Cortex of kidney (tissue), 1 donor: ENCODE measurements at places on chromosomes 16 and 17.

DNA sequence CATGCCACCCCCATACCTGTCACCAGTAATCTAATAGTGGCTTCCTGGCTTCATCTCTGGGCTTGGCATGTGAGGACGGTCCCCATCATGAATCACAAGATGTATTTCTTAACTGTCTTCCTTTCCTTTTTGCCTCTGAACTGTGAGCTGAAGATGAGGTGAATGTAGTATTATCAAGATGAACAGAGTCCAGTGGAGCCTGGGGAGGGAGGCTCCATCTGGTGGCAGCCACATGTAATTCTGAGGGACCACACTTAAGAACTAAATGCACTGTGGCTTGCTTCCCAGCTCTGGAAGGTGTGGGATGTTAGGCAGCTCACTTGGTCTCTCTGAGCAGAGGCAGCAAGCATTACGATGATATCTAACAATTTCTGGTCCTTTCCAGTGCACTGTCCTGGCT is 354.9 kb upstream of the ASIC2 start:
- DNase-seq, result no peak

DNA sequence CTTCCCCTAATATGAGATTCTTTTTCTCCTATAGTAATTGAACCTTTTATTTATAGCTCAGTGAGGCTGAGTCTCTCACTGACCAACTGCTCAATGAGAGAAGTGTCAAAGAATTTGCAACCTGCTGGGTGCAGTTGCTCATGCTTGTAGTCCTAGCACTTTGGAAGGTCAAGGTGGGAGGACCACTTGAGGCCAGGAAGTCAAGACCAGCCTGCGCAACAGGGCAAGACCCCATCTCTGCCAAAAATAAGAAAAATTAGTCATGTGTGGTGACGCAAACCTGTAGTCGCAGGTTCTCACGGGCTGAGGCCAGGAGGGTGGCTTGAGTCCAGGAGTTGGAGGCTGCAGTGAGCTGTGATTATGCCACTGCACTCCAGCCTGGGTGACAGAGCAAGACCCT is 30.9 kb upstream of the CRYBA1 start:
- no peak for DNase-seq

GRCh38 chr17:80246726-80247125 is 13.9 kb upstream of the RNF213 start:
- DNase-seq, result no peak

GRCh38 chr17:80943346-80944145 is 48.1 kb upstream of the CHMP6 start:
- no peak for DNase-seq

GRCh38 chr16:12627394-12627793 is 176.3 kb downstream of the CPPED1 start:
- no peak for DNase-seq

- DNase-seq, result no peak
Observed at GRCh38 chr16:28064150-28064549, 636 bp upstream of the GSG1L start.

DNA sequence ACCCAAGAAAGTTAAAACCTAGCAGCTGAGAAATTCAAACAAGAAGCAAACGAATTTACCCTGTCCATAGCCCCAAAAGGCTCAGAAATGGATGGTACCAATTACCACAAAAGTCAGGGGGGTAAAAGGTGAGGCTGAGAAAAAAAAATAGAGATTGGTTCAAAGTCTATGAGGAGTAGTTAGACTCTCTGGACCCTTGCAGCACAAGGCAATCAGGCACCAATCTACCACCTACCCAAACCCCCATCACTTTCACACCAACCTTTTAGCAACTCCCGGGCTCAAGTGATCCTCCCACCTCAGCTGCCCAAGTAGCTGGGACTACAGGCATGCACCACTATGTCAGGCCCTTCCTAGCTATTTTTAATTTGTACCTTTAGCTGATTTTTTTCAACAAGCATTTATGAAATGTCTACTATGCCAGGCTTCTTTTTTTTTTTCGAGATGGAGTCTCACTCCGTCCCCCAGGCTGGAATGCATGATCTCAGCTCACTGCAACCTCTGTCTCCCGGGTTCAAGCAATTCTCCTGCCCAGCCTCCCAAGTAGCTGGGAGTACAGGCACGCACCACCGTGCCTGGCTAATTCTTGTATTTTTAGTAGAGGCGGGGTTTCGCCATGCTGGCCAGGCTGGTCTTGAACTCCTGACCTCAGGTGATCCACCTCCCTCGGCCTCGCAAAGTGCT is 40.8 kb downstream of the USP32 start:
- no peak for DNase-seq

GRCh38 chr16:9328411-9328810 is 237.0 kb downstream of the HAPSTR1 start:
- DNase-seq, result no peak

DNA sequence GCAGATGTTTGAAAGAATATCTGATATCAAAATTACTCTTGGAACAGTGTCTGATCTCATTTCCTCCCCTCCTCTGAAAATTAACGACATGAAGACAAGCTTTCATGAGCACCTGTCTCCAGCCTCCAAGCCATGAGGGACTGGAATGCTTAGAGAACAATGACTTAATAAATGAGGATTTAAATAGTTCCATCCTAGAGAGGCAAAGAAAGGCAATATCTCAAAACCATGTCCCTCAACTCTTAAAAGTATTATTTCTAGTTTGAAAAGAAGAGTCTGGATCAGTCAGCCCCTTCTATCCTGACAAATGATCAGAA is 137.5 kb downstream of the ANKFN1 start:
- DNase-seq, result no peak

- no peak for DNase-seq
Observed at GRCh38 chr17:69284646-69285045, 42.3 kb downstream of the ABCA5 start.

DNA sequence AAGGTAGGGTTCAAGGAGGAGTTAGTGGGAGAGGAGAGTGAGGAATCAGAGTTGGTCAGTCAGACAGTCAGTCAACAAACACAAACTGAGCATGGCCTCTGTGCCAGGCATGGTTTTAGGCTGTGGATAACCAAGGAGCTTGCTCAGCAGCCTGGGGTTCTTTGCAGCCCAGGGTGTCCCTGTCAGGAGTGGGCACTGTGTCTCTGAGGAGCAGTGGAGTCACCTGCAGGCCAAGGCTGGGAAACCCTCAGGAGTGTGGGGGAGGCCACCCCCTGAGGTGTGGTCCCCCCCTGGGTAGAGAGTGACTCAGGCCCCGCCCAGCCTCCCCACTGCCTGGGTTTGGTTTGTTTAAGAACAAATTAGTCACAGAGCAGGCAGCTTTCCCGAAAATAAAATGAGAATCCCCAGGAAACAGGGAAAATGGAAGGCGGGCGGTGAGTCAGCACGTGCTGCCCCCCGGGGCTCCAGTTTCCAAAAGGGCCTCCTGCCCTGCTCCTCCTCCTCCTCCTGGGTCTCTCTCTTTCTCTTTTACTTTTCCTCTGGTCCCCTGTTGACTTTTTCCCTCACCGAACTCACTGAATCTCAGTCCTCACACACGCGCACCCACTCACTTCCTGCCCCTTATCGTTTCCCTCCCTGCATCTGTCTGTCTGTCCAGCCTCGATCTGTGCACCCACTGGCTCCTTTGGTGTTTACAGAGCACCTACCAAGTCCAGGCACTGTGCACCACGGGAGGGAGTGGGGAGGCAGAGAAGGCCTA is 44.3 kb downstream of the SOCS3 start:
- DNase-seq, result no peak

GRCh38 chr17:74182041-74182723 is 21.3 kb upstream of the RPL38 start:
- no peak for DNase-seq

DNA sequence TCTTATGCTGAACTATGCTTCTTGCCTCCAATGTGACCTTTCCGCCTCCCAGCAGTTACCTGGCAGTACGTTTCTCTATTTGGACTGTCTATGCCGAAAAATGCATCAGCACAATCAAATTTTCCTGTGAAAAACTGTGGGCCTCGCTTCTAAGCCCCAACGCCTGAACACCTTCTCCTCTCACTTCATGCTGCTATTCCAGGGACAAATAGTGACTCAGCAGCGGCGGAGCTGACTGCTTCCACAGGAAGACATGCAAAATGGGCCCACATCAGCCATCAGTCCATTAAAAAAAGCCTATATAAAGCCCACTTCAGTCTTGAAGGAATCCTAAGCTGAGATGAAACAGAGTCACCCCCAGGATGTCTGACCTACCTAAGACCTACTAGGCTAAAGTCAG is 10.5 kb upstream of the PIP4K2B start:
- DNase-seq, result no peak

GRCh38 chr17:41324180-41325075 is 8.9 kb upstream of the KRTAP17-1 start:
- DNase-seq, result no peak
